Osteoblast (primary cell): ENCODE measurements at places on chromosomes 1 and 21. TPM values are rescaled to one million over a fixed set of nuclear protein-coding genes. Genes with fewer than 3 reads are reported as not detected.
A peak's percentile ranks its signal among the peaks of the same experiment; 100 is the strongest.

GRCh38 chr1:32715901-32716311 is 13.3 kb upstream of the SYNC start:
- no peaks in the 10 kb centered on the region for H3K27me3 ChIP-seq
- H3K4me3 ChIP-seq: no peak overlapping the region
- no peaks in the 10 kb centered on the region for H3K36me3 ChIP-seq
- peaks cover 3% of the 10 kb centered on the region for H3K4me1 ChIP-seq
- DNase-seq: no peak

DNA sequence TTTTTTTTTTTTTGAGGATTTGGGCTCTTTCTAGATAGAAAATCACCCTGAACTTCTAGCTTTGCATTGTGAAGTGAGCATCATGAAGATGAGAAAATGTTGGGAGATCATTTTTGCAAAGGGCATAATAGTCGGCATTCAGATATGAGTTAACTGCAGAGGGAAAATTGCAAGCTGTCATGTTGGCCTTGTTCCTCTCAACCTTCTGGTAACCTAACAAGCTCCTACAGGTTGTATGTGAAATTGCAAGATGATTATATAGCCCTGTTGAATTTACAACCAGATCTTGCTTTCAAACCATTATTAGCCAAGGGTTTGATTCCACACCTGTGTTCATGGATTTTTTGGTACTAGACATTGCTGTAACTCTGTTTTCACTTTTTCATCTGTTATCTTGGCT is 2.2 kb downstream of the ELOA start:
- DNase-seq: peak; percentile 94
- H3K27ac ChIP-seq: no peak overlapping the region
- H3K27me3 ChIP-seq: no peaks in the 10 kb centered on the region
- peaks cover 6% of the 10 kb centered on the region for H3K36me3 ChIP-seq

DNA sequence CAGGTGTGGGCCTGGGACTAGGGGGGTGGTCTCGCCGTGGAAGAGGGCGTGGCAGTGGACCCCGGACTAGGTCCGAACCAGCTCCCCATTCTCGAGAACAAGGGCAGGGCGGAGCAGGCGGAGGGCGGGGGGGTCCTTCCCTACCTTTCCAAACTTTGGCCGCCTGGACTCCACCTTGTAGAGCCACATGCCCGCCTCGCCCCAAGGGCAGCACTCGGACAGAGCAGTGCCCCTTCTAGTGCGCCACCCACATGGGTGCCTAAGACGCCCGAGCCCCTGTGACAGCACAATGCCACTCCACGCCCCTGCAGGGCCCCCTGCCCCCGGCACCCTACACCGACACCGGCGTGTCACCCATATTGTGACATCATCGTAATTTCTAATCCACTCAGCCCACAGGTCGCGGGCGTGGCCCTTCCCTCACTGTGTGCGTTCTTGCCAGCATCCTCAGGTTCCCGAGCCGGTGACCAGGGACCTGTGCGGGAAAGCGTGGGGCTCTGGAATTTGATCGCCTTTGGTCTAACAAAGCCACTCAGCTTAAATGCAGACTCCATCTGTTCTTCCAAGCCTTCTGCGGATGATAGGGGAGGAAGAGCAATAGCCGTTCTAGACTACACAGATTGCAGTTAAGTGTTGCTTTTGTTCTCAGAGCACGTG is 553 bp upstream of the STMN1 start:
- no peaks in the 10 kb centered on the region for H3K27me3 ChIP-seq
- H3K36me3 ChIP-seq: peaks cover 15% of the 10 kb centered on the region
- peak overlapping the region; percentile 75 for H3K4me3 ChIP-seq
- DNase-seq: no peak
- H3K27ac ChIP-seq: no peak overlapping the region

DNA sequence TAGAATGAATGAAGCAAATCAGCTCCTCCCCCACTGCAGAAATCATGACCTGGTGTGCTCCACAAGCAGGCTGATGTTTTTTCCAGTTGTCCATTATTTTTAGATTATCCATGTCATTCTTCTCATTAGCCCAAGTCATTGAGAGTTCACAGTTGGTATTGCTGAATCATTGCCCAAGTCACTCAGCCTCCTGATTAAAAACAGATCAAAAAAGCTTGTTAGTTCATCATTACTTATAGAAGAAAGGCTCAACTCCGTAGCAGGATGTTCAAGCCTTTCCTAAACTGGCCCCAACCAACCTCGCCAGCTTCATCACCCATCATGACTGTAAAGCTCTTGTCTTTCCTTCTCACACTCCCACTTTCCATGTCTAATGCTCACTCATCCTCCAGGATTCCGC is 161.3 kb upstream of the CTTNBP2NL start:
- H3K4me3 ChIP-seq: no peak overlapping the region
- H3K27me3 ChIP-seq: peaks cover 3% of the 10 kb centered on the region
- no peaks in the 10 kb centered on the region for H3K36me3 ChIP-seq
- no peak for DNase-seq
- H3K4me1 ChIP-seq: peaks cover 2% of the 10 kb centered on the region

DNA sequence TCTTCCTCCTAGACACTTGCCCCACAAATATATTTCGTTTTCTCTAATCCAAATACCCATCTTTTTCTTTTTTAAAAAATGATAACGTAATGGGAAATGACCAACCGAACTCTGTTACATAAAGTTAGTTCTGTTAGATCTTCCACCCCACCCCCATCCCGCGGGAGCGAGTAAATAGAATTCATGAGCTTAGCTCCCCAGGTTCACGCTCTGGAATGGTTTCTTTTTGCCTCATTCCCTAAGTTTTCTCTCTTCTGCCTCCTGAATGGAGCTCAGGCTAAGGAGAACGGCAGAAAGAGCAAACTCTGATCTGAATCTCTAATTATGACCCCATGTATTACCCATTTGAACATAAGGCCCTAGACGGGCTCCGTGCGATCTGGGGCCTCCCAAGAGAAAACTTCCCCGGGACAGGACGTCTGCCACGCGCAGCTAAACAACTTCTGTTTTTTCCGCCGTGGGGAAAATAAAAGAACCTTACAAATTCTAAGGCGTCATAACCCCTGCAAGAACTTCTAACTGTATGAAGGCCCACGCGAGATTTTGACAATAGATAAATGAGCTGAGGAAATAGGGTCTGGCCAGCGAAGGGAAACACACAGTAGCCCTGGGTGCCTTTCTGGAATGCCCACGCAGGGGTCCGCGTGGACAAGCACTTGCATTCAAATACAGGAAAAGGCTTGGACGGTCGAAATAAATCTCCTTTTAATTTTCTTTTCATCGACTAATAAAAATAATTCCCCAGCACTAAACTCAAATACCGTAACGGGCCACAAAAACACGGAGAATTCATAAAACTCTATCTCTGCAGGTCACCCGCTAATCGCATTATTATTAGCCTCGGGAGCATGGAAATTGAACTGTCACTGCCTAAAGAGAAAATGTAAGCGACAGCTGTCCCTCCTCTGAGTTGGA is 2.2 kb downstream of the TBX15 start:
- peak overlapping the region; percentile 85 for H3K27ac ChIP-seq
- H3K4me1 ChIP-seq: peaks cover 35% of the 10 kb centered on the region
- H3K27me3 ChIP-seq: no peaks in the 10 kb centered on the region
- no peaks in the 10 kb centered on the region for H3K36me3 ChIP-seq

KIAA0040 gene
- 0.59 and 1.1 TPM in 2 replicates for total RNA-seq

DNA sequence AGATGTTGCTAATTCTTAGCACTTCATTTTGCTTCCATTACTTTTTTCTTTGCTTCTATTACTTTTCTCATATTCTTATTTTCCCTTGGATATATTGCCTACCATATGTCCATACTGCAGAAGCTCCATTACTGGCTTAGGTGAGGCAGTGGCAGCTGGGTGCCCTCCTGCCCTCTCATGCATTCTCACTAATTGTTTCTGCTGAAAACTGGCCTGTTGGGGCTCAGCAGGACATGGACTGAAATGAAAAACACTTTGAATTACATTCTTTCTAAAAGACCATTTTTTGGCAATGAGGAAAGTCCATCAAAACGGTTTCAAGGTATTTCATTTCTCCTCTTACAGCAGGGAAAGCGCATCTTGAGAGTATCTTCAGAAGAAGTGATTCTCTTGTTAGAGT is 122.9 kb downstream of the MAST2 start:
- no peak overlapping the region for H3K27ac ChIP-seq
- no peaks in the 10 kb centered on the region for H3K36me3 ChIP-seq
- H3K4me1 ChIP-seq: peaks cover 14% of the 10 kb centered on the region
- no peak overlapping the region for H3K4me3 ChIP-seq

PYHIN1 gene
- total RNA-seq: not detected in 2 replicates

- H3K4me1 ChIP-seq: peaks cover 25% of the 10 kb centered on the region
- no peak overlapping the region for H3K4me3 ChIP-seq
- H3K27me3 ChIP-seq: no peaks in the 10 kb centered on the region
Observed at GRCh38 chr1:59083946-59084865, 212.7 kb upstream of the FGGY start.

ZSCAN20 gene
- 9.8 and 11.2 TPM in 2 replicates for total RNA-seq

- no peak for DNase-seq
- no peak overlapping the region for H3K27ac ChIP-seq
- H3K4me1 ChIP-seq: peaks cover 7% of the 10 kb centered on the region
- no peaks in the 10 kb centered on the region for H3K36me3 ChIP-seq
- H3K27me3 ChIP-seq: no peaks in the 10 kb centered on the region
Observed at GRCh38 chr1:115725600-115725999, 42.9 kb downstream of the CASQ2 start.

GRCh38 chr1:112312315-112312714 is 83.7 kb upstream of the CTTNBP2NL start:
- DNase-seq: no peak
- peaks cover 14% of the 10 kb centered on the region for H3K27me3 ChIP-seq
- H3K4me3 ChIP-seq: no peak overlapping the region
- no peaks in the 10 kb centered on the region for H3K36me3 ChIP-seq
- no peaks in the 10 kb centered on the region for H3K4me1 ChIP-seq

AVPR1B gene
- total RNA-seq: not detected in 2 replicates

DNA sequence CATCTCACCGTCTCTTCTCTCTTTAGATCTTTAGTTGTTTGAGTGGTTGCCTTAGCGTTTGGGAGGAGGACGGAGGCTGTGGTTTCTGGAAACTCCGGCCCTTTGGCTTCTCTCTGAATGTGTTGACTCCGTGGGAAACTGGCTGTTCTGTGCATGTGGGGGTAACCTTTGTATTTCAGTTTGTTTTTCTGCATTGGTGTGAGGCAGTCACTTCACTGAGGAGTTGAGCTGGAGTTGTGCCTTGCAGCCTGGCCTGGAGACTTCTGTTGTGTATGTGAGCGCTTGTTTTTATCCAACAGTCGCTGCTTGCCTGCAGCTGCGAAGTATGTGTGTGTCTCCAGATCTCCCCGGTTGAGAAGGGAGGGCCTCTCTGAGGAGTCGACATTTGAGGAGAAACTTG is 33.6 kb downstream of the CLDN14 start:
- H3K4me3 ChIP-seq: no peak overlapping the region
- no peak for DNase-seq
- no peaks in the 10 kb centered on the region for H3K27me3 ChIP-seq
- H3K27ac ChIP-seq: no peak overlapping the region
